Epithelial cell of esophagus (primary cell): ENCODE measurements at places on chromosomes 2 and 18.
A peak's percentile ranks its signal among the peaks of the same experiment; 100 is the strongest.

- DNase-seq: peak; percentile 56
These were observed 41.8 kb upstream of the ATG16L1 start for GRCh38 chr2:233209533-233210171.

DNA sequence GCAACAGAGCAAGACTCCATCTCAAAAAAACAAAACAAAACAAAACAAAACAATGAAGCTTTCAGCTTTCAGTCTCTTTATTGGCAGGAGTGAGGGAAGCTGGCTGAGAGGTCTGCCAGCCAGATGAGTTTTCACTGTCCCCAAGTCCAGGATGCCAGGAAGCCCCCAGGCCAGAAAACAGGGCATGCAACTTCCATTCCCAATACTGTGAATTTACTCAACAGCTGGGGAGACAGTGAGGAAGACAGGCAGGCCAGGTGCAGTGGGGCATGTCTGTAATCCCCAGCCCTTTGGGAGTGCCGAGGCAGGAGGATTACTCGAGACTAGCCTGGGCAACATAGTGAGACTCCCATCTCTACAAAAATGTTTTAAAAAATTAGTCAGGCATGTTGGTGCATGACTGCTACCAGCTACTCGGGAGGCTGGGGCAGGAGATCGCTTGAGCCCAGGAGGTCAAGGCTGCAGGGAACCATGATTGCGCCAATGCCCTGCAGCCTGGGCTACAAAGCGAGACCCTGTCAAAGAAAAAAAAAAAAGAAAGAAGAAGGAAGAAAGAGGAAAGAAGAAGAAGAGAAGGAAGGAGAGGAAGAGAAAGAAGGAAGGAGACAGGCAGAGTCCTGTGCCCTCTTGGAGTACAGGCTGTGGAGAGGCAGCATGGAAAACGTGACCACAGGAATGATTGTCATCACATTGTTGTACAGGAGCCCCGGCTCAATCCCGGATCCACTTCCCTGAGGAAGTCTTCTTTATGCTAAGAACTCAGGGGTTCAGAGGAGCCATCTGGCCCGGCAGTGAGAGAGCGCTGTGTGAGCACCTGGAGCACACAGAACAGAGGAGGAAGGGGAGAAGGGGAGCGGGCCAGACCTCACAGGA lies 29.2 kb upstream of the POMC start:
- no peak for DNase-seq

DNA sequence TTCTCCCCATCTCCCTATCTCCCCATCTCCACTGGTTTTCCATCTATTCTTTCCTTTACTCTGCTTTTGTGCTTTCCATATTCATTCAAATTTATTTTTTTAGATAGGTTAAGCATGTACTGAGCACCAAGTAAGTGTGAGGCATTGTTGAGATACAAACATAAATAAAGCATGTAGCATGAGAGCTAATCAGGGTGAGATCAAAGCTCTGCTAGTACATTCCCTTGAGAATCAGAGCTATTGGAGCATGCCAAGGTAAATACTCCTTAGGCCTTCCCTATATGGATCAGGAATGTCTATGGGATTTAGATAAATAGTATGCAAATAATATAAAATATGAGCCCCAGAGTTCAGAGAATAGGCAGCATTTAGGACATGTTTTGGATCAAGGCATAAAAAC lies 25.3 kb downstream of the BABAM2 start:
- DNase-seq: peak; percentile 15

DNA sequence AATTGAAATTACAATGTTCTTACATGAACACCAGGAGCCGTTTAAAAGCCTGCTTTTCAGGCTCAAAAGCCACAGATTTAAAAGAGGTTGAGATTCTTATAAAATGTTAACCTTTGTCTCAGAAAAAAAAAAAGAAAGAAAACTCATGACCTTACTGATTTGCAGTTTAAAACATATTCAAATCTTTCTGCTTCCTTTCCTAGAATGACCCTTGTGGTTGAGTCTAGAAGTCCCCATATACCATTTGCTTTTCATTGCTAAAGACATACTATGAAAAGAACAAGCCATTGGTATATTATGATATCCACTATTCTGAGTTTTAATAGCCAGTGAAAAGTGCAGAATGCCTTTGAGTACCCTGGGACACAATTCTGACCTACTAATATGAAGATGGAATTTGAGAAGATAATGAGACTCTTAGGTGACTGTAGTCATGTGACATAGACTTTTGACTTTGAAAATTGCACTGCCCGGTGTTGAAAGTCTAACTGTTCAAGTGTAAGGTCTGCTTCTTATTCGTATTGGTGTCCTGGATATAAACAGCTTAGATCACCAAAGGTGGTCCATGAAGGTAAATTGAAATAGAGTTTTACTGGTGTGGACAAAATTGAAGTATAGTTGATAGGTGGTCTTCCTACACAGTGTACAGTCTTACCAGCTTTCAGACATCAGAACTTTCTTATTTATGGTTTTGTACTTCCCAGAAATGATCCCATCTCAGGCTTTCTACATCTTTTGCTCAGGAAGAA lies 117.0 kb downstream of the DOCK10 start:
- DNase-seq: no peak

GRCh38 chr2:182482511-182482910 lies 55.7 kb upstream of the PDE1A start:
- DNase-seq: no peak

- no peak for DNase-seq
These were observed 331.3 kb downstream of the SS18 start for GRCh38 chr18:25759111-25759510.
